ENCODE measurements at places on chromosomes 13 and 19. TPM values are rescaled to one million over a fixed set of nuclear protein-coding genes. Genes with fewer than 3 reads are reported as not detected.

The KCNRG gene
- total RNA-seq: 7.5 TPM

The SIGLEC8 gene
- 3.6 TPM for total RNA-seq

The NXNL1 gene
- not detected for total RNA-seq

The SIGLEC10 gene
- total RNA-seq: 3.7 TPM

The ZNF415 gene
- 27.3 TPM for total RNA-seq

DNA sequence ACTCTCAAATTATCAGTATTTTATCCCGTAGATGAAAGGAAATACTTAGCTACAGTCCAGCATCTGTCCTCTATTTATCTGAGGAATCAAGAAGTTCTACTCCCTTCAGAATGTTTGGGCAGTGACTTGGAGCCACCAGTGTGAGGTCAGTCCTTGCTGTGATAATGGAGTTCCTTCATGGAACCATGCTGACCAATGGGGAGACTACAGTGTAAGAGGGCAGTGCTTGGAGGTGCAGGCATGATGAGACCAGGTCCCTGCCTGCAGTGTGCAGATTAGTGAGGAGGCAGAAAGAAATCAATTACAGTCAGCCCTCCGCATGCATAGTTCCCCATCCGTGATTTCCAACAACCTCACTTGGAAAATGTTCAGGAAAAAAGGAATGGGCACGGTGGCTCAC lies at the start of gene C19orf18:
Gene C19orf18, minus strand, starts transcription at position 101 of the 400 bp plus-strand sequence. CDS start 102 bp downstream, outside the sequence.
- no peak within 1 kb of the TSS for H3K4me3 ChIP-seq
- H3K27me3 ChIP-seq: no peaks in the 10 kb centered on the region
- H3K4me1 ChIP-seq: no peaks in the 10 kb centered on the region
- no peak for DNase-seq
- H3K36me3 ChIP-seq: peaks cover 26% of the 10 kb centered on the region
- H3K27ac ChIP-seq: no peak within 1 kb of the TSS

- H3K4me1 ChIP-seq: no peaks in the 10 kb centered on the region
- H3K27ac ChIP-seq: no peak overlapping the region
- H3K4me3 ChIP-seq: no peak overlapping the region
- DNase-seq: no peak
- H3K36me3 ChIP-seq: no peaks in the 10 kb centered on the region
These were observed 342.2 kb upstream of the KLF12 start for GRCh38 chr13:74476365-74476764.

DNA sequence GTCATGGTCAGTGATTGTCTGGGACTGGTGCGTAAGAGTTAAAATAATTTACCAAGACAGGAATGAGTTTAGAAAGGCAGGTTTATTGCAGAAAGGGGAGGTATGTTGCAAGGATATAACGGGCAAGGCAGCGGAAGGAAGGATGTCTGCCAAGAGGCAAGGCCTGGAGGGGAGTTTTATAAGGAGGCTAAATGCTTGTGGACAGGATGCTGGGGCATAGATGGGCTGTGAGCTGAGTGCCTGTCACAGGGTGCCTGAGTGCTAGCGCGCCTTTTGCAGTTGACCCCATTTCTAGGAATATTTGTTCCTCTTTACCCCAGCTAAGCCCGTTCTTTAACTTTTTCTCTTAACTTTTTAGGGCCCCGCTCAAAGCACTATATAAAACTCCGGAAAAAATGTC lies 58.7 kb downstream of the TEX26 start:
- no peak overlapping the region for H3K27ac ChIP-seq
- H3K27me3 ChIP-seq: no peaks in the 10 kb centered on the region
- H3K36me3 ChIP-seq: no peaks in the 10 kb centered on the region
- H3K4me1 ChIP-seq: no peaks in the 10 kb centered on the region
- no peak overlapping the region for H3K4me3 ChIP-seq
- DNase-seq: no peak

All from spinal cord (tissue), 10 donors.